ENCODE measurements at places on chromosomes 7 and 10.

- DNase-seq, result no peak
Observed at GRCh38 chr10:71712572-71713134, 6.9 kb downstream of the C10orf105 start.

GRCh38 chr7:54888067-54888733 lies 129.2 kb upstream of the SEC61G start:
- DNase-seq, result no peak

DNA sequence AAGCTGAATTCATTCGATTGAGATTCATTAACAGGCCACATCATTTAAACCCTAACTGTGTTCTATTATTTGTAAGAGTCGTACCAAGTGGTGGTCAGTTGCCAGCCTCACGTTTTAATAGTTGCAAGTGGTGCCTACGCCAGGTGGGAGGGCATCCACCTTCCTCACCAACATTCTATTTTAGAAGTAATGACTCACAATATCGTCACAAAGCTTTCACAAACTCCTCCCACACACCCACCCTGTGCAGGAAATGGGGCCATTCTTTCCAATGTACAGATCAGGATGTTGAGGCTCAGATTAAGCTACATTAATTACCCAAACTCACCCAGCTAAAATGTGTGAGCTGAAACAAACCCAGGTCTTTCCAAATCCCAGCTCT lies 77.3 kb upstream of the SAMD8 start:
- no peak for DNase-seq

- no peak for DNase-seq
Observed at GRCh38 chr10:26439406-26440087, 1.4 kb downstream of the APBB1IP start.

- DNase-seq, result no peak
Observed at GRCh38 chr7:112802406-112802805, 12.2 kb upstream of the TMEM168 start.

GRCh38 chr7:40822861-40823260 lies 688.1 kb downstream of the SUGCT start:
- no peak for DNase-seq

GRCh38 chr10:74088722-74089121 lies 61.9 kb downstream of the AP3M1 start:
- DNase-seq, result no peak

DNA sequence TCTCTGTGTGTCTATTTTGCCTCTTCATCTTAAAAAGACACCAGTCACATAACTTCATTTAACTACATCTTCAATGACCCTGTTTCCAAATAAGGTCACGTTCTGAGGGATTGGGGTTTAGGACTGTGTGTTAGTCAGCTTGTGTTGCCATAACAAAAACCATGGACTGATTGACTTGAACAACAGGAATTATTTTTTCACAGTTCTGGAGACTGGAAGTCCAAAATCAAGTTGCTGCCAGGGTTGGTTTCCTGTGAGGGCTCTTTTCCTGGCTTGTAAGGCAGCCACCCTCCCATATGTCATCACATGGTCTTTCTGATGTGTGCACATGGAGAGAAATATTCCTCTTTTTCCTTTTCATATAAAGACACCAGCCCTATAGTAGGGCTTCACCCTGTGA lies 55.3 kb downstream of the REEP3 start:
- DNase-seq, result no peak

GRCh38 chr10:53846809-53847208 lies 954.2 kb downstream of the PCDH15 start:
- DNase-seq, result no peak

DNA sequence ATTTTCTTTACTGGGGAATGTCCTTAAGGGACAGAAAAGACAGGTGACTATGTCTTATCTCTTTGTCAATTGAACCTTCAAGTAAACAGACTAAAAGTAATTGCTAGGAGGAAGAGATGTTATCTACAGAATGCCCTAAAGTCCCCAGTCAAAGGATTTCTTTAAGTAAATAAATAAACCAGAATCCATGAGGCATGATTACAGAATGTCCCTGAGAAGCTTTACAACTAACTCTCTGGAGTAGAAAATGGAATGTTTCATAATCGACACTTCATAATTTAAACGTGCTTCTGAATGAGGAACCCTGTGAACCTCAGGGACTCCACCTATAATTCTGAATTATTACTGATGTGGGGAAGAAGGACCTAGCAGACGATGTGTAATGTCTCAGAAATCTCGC lies 187.9 kb upstream of the IMMP2L start:
- no peak for DNase-seq

DNA sequence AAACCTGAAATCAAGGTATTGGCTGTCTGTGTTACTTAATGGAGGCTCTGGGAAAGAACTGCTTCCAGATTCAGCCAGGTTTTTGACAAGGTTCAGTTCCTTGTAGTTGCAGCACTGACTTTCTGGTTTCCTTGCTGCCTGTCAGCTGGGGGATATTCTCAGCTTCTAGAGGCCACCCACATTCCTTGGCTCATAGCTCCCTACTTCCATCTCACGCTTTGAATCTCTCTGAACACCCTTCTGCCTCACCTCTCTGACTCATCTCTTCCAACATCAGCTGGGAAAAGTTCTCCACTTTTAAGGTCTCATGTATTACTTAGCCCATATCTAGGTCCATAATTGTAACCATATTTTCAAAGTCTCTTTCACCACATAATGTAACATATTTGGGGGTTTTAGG lies 22.9 kb upstream of the GPR22 start:
- no peak for DNase-seq

- DNase-seq, result no peak
Observed at GRCh38 chr10:102286216-102286615, 40.9 kb downstream of the GBF1 start.

- DNase-seq, result no peak
Observed at GRCh38 chr10:79938728-79939406, 10.0 kb downstream of the SFTPD start.

GRCh38 chr7:81745637-81746036 lies 24.2 kb downstream of the HGF start:
- DNase-seq, result no peak

GRCh38 chr10:35639021-35639727 lies 2.9 kb downstream of the FZD8 start:
- DNase-seq, result no peak

GRCh38 chr7:7764520-7765396 lies 46.4 kb upstream of the RPA3 start:
- no peak for DNase-seq

DNA sequence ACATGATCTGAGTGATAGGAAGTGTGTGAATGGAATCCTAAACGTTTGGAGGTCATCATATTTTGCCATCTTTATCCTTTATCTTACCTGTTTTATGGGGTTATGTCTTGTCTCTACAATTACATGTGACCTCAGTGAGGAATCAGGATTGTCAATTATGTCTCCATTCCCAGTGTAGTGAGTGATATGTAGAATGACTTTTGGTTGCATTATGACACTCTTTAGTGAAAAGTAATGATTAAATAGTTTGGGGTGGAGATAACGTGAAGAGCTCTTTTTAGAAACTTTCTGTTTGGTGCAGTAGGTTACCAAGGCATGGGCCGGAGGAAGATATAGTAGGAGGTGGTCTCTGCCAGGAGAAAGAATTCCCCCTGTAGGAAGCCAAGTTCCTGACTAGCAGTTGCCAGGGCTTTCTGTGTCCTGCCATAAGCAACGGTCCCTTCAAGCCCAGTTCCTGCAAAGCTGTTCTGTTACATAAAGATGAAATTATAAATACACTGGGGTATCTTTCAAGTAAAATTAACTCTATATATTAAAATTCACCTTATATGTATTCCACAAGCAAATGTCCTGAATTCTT lies 228.2 kb downstream of the NSUN6 start:
- DNase-seq, result no peak

GRCh38 chr10:89651916-89652573 lies 7.0 kb upstream of the PANK1 start:
- no peak for DNase-seq

DNA sequence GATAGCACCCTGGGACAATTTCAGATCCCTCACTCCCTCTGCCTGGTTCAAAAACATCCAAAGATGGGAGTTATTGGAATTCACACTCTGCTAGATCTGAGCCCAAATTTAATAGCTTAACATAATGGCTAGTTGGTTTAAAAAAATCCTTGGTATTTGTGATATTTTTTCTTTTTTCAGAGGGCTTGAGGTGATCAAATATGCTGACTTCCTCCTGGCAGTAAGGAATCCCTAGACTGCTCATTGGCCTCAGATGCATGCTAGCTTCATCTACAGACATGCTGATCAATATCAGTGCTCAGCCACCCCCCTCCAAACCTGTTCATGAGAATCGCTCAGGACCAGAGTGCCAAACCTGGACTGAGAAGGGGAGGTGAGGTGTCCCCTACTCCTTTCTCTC lies 74.7 kb upstream of the PLPP4 start:
- no peak for DNase-seq

DNA sequence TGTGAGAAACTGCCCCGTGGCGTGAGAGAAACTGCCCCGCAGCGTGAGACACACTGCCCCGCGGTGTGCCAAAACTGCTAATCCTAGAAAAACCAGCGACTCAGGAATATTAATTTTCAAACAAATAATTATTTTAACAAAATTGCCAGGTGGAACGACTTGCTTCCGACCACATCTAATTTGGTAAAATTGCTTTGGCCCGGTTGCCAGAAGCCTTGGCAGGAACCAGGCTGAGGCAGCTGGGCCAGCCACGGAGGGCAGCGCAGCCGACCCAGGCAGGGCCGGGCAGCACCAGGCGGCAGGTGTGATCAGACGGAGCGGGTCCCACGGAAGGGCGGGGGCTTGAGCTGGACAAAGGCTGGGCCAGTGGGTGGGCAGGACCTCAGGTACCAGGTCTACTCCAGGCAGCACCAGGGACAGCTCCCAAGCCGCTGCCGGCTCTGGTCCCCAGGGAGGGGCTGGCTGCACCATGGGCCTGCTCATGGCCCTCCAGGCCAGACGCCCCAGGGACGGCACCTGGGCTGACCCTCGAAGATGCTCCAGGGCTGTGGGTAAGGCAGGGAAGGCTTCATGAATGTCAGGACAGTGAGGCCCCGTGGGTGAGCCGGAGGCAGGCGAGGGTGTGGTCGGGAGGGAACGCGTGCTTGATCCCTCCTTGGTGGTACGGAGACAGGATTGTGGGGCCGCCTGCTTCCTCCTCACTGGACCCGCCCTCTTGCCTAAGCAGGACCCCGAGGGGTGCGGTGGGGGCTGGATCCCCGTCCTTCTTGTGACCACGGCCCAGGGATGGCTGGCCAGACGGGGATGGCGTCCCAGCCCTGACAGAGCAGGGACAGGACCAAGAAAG lies 7.7 kb upstream of the ADGRA1 start:
- no peak for DNase-seq

GRCh38 chr7:95642173-95642572 lies 45.9 kb upstream of the PDK4 start:
- no peak for DNase-seq

DNA sequence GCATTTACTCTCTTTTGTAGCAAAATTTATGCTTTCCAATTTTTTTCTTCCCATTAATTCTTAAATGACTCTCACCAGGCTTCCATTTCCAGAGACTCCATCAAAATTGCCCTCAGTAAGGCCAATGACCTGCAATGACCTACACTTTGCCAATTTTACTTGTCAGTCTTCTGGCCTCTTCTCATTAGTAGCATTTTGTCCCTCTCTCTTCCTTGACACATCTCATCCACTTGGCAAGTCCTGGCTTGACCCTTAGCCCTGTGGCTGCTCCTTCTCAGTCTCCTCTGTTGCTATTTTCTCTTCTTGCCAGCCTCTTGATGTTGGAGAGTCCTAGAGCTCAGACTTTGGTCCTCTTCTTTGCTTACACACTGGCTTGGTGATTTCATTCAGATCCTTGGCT lies 166.1 kb upstream of the MTPN start:
- DNase-seq, result no peak

DNA sequence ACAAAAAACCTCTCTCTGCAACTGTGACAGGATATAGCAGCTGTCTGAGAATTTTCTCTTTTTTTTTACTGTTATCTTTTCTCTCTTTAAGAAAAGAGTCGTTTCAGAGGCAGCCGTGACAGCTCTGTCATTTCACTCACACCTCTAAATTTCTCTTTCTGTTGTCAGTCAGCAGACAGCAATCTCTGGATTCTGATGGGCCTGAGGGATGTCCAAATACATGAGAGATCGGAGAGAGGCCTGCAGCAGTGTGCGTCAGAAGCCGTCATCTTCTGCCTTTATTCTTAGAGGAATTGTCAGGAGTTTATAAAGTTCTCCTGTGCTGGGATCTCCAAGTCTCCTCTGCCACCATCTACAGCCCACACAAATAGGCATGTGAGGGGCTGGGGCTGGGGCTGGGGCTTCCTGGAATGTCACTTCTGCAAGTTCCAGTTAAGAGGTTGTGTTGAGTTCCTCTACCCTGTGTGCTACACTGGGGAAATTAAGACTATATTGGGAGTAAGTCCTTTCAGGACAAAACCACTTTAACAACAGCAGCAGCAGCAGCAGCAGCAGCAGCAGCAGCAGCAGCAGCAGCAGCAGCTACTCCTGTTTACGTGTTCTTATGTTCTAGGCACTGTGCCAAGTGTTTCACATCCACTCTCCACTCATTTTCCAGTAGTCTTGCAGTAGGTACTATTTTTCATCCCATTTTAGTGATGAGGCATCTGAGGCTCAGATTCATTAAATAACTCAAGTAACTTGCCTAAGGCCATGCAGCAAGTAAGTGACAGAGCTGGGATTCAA lies 541.3 kb downstream of the LRMDA start:
- DNase-seq, result no peak

DNA sequence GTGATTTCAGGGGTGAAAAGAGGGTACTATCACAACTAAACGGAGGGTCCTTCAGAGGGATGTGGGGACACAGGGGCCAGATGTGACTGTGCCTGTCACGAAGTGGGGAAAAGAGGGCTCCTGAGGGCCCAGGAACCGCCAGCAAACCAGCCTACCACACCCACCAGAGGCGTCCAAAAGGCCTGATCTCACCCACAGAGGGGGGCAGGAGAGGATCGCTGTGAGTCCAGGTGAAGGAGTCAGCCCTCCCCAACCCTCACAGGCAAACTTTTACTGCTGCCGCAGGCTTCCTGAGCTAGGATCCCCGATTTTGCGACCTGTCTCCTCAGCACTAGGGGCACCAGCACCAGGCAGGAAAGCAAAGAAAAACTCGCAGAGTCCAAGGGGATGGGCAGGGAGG lies 64.7 kb downstream of the HIPK2 start:
- no peak for DNase-seq

DNA sequence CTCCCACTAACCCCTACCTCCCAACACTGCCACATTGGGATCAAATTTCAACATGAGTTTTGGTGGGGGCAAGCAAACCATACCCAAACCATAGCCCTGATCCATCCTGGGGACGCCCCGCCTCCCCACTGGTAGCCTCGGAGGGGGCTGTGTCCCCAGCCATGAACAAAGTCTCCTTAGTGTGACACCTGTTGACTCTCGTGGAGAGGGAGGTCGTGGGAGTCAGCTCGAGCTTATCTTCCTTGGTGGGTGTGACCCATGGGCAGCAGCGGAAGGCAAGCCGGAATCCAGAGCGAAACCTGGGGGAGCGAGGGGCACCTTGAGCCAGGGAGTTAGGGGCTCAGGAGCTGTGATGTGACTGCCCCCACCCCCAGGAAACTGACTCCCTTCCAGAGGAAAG lies 11.9 kb downstream of the TACR2 start:
- no peak for DNase-seq

Measured in NT2/D1 (cell line).